ENCODE measurements at places on chromosomes 5 and 9.

DNA sequence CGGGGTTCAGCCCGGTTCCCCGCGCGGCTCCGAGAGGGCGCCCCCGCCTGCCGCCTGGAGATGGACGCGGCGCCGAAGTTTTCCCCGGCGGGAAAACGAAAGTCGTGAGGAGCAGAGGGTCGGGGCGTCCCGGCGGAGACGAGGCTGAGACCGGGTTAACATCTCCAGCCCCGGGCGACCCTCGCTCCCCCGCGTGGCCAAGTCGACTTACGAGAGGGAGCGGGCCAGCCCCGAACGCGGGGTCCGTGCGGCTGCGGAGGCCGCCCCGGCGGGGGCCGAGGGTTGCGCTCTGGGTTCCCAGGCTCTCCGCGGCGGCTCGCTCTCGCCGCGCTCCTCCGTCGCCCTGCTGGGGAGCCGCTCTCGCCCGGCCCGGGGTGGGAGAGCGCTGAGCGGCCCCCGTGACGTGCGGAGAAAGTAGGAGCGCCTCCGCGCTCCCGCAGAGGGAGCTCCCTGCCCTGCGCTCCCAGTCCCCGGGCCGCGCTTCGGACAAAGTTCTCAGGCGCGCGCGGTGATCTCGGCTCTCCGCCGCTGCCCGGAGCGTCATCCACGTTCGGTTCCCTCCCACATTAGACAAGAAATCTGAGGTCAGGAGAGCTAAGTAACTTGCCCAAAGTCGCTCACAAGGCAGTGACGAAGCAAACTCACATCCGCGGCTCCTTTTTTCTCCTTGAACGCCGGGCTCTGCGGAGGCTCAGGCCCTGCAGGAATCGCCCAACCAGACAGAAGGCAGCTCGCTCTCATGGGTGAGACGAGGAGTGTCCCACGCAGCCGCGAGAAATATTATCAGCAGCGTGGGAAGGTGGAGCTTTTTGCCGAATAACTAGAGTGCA is 1.2 kb upstream of the GCNT4 start:
- peak; percentile 53 for DNase-seq

DNA sequence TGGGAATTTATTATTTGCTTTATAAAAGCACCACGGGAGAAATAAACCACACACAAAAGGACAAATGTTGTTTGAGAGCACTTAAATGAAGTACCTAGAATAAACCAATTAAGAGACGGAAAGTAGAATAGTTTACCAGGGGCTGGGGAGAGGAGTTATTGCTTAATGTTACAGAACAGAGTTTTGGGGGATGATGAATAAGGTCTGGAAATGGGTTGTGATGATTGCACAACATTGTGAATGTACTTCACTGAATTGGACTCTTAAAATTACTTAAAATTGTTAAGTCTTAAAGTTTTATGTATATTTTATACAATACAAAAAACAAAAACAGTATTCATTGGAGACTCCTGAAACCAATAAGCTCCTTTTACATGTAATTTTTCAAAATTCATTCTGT is 1.5 kb downstream of the ZBTB43 start:
- no peak for DNase-seq

GRCh38 chr9:136640171-136641111 is 22.3 kb upstream of the EGFL7 start:
- DNase-seq = no peak

DNA sequence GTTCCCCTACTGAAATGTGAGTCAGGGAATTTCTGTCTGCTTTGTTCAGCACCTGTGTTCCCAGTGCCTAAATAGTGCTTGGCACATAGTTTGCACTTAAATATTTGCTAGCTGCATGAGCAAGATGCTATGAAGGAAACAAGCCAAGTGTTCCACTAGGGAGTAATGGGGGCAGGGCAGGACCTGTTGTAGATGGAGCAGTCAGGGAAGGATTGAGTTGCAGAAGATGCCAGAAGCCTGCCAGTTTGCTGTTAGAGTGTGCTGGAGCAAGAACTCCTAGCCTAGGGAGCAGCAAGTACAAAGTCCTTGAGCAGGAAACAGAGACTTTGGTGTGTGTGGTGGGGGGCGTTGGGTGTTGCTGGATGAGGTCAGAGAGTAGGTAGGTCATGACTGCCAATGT is 87.5 kb downstream of the DAB2IP start:
- DNase-seq = no peak

GRCh38 chr5:179906795-179907555 is 722 bp downstream of the TBC1D9B start:
- no peak for DNase-seq

- DNase-seq = no peak
These were observed 10.0 kb downstream of the RXRA start for GRCh38 chr9:134336228-134336627.

DNA sequence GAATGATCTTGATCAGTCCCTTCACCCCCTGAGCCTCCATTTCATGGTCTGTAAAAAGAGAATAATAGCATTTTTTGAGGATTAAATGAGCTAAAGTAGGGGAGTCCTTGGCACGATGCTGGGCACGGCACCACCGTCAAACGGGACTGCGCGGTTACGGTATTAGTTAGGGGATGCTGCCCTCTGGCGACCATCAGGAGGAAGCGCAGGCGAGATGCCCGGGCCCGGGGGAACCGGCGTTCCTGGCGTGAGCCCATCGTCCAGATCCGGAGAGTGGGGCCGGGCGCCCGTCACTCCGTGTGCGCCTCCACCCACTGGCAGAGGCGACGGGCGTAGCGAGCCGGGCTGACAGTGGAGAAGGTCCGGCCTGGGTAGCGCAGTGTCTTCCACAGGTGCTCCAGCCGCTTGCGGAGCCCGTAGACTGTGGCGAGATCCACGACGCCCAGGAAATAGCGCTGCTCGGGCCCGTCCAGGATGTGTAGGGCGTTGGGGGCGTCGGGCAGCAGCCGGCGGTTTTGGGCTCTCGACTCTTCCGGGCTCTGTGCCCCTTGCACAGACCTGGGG is 4.8 kb upstream of the ST6GALNAC4 start:
- DNase-seq = peak; percentile 73
